CD8-positive, alpha-beta memory T cell (primary cell): ENCODE measurements at places on chromosomes 1 and 21.

DNA sequence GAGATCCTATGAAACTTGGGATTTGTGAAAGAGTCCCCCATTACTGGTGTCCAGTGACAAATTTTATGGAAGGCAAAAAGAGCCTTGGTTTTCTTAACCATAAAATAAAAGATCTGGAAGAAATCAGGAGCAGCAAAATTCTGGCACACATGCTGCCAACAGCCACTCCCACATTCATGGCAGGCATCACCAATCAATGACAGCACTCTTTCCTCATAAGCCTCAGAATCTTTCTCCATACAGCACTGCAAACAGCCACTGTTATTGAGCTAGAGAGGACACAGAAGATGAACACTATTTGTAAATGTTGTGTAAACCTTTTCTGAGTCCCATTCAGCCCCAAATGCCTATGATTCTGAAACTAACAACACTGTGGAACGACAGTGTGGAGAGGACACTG lies 162.2 kb downstream of the RRAGC start:
- DNase-seq, result no peak
- H3K27me3 ChIP-seq, result no peaks in the 10 kb centered on the region
- no peak overlapping the region for H3K27ac ChIP-seq
- H3K4me1 ChIP-seq, result no peaks in the 10 kb centered on the region
- no peak overlapping the region for H3K4me3 ChIP-seq

- H3K27ac ChIP-seq, result peak overlapping the region; percentile 54
- H3K4me1 ChIP-seq, result peaks cover 11% of the 10 kb centered on the region
- H3K27me3 ChIP-seq, result no peaks in the 10 kb centered on the region
- no peak for DNase-seq
- H3K36me3 ChIP-seq, result no peaks in the 10 kb centered on the region
- H3K4me3 ChIP-seq, result no peak overlapping the region
Observed at GRCh38 chr1:181128592-181129497, 40.3 kb downstream of the IER5 start.

DNA sequence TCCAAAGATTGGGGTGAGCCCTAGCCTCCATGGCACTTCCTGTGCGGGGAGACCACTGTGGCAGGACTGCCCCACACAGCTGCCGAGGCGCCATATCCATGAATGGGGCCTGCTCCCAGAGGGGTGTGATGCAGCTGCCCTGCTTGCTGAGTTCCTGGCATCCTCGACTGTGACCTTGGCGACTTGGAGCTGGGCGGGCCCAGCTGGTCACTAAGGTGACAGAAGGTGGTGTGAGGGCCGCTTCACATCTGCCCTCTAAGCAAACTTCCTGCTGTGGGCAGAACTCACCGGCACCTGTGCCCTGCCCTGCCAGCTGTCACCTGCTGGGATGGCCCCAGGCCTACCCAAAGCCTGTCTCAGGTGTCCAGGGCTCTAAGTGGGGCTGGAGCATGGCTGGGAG lies 9.0 kb downstream of the TMEM61 start:
- no peak for DNase-seq
- no peaks in the 10 kb centered on the region for H3K27me3 ChIP-seq
- no peak overlapping the region for H3K27ac ChIP-seq
- no peaks in the 10 kb centered on the region for H3K36me3 ChIP-seq
- no peaks in the 10 kb centered on the region for H3K4me1 ChIP-seq
- no peak overlapping the region for H3K4me3 ChIP-seq

DNA sequence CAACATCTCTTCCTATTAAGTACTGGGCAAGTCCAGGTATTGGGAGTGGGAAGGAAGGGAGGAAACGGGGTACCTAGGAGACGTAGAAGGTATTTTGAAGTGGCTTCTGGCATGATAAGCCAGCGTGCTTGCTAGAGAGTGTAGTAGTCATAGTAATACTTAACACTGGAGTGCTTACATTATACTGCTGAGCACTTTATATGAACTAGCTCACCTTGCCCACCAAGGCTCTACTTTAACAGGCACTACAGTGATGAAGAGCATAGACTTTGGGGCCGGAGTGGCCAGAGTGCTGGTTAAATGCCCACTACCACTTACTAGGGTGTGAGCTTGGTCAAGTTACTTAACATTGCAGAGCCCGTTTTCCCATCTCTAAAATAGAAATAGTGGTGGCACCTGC lies 61.7 kb downstream of the ACP6 start:
- H3K27ac ChIP-seq, result no peak overlapping the region
- no peaks in the 10 kb centered on the region for H3K4me1 ChIP-seq
- no peaks in the 10 kb centered on the region for H3K36me3 ChIP-seq
- no peak overlapping the region for H3K4me3 ChIP-seq
- no peaks in the 10 kb centered on the region for H3K27me3 ChIP-seq

- H3K4me1 ChIP-seq, result no peaks in the 10 kb centered on the region
- no peak overlapping the region for H3K4me3 ChIP-seq
- DNase-seq, result no peak
- no peak overlapping the region for H3K27ac ChIP-seq
- no peaks in the 10 kb centered on the region for H3K27me3 ChIP-seq
Observed at GRCh38 chr1:239892602-239893001, 199.1 kb upstream of the FMN2 start.

GRCh38 chr21:28923439-28923975 lies 69.2 kb downstream of the LTN1 start:
- H3K36me3 ChIP-seq, result no peaks in the 10 kb centered on the region
- no peak overlapping the region for H3K4me3 ChIP-seq
- H3K27ac ChIP-seq, result no peak overlapping the region
- no peaks in the 10 kb centered on the region for H3K27me3 ChIP-seq
- H3K4me1 ChIP-seq, result no peaks in the 10 kb centered on the region

GRCh38 chr1:206678490-206678889 lies 6.2 kb upstream of the MAPKAPK2 start:
- no peak overlapping the region for H3K4me3 ChIP-seq
- no peaks in the 10 kb centered on the region for H3K27me3 ChIP-seq
- DNase-seq, result no peak
- peaks cover 3% of the 10 kb centered on the region for H3K4me1 ChIP-seq
- no peak overlapping the region for H3K27ac ChIP-seq

GRCh38 chr1:240508201-240508600 lies 103.8 kb downstream of the GREM2 start:
- no peaks in the 10 kb centered on the region for H3K4me1 ChIP-seq
- no peak for DNase-seq
- H3K4me3 ChIP-seq, result no peak overlapping the region
- H3K36me3 ChIP-seq, result no peaks in the 10 kb centered on the region
